Activated T-helper 1 cell treated with Interleukin-2 at 50 U/mL for 16 hours (primary cell): ENCODE measurements at places on chromosomes 2 and 18.

- no peak for DNase-seq
Measured at GRCh38 chr2:48738806-48739205, 16.7 kb downstream of the LHCGR start.

- DNase-seq = no peak
Measured at GRCh38 chr2:16413285-16413684, 252.3 kb downstream of the CYRIA start.

DNA sequence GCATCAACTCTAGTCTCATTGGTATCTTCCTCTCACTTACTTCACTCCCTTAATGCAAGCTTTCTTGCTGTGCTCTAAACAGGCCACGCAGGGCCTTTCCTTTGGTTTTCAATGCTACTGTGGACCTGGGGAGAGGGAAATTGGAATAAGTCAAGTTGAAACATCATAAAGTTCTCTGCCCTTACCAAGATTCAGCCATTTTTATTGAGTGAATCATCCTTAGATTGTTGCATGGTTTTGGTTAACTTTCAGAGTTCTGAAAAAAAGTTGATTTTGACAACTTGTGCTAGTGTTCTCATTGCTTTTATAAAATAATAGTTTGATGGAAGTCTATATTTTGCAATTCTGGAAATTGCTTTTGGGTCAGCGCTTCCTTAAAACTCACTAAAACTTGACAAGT lies 852.8 kb upstream of the ACVR2A start:
- no peak for DNase-seq

- DNase-seq = peak; percentile 4
Measured at GRCh38 chr18:12946549-12947284, 1.1 kb upstream of the SEH1L start.

GRCh38 chr2:66717218-66717905 lies 282.4 kb downstream of the MEIS1 start:
- no peak for DNase-seq

GRCh38 chr2:216535454-216535995 lies 36.9 kb downstream of the RPL37A start:
- no peak for DNase-seq

GRCh38 chr2:75517547-75518230 lies 43.0 kb downstream of the EVA1A start:
- DNase-seq = no peak

GRCh38 chr2:64688909-64689308 lies 35.2 kb upstream of the SERTAD2 start:
- no peak for DNase-seq

DNA sequence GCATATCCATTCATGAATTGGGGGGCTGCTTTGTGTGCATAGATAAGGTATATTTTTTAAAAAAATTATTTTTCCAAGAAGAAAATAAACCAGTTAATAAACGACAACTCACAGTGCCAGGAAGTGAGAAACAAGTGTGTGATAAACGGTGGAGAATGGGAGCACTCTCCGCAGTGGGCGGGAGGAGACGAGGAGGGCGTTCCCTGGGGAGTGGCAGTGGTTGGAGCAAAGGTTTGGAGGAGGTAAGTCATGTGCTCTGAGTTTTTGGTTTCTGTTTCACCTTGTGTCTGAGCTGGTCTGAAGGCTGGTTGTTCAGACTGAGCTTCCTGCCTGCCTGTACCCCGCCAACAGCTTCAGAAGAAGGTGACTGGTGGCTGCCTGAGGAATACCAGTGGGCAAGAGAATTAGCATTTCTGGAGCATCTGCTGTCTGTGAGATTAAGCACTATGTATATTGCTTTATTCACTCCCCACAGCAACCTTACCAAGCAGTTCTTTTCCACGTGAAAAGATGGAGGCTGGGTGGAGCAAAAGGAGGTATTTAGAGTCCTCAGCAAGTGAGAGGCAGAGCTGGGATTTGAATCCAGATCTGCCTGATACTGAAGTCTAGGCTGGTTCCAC lies 27.0 kb upstream of the CASP8 start:
- DNase-seq = peak; percentile 72

GRCh38 chr2:19536136-19536535 lies 177.7 kb upstream of the OSR1 start:
- no peak for DNase-seq

DNA sequence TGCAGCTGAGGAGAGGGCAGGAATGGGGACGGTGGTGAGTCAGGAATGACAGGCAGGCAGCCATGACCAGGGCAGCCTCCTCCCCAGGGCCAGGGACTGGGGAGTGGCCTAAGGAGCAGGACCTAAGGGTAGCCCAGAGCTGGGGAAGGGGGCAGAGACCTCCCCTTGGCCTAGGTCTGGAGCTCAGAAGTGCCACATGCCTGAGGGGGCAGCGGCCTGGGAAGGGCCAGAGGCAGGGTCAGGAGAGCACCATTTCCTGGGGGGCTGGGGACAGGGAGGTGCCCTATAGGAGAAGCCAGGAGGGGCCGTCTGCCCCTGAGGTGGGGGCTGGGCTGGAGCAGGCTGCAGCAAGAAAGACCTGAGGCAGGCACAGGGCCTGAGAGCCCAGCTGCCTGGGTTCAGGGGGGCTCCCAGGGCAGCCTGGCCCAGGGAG lies 20.9 kb downstream of the CFLAR start:
- no peak for DNase-seq

DNA sequence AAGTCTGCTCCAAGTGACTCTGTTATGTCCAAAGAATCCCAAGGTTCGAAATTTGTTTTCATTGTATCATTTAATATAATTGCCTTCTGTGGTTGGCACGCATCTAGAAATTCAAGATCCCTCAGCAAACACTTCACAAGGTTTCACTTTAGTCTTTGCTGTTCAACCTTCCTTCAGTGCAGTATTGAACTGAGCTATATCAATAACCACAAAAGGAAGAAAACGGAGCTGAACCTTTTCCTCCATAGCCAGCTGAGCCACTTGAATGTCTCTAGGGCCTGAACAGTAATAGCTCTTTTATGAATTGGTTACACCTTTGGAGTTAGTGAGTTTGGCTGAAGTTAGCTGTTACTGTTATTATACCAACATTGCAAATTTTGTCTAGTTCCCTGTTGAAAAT lies 357.7 kb upstream of the HNRNPA3 start:
- no peak for DNase-seq

DNA sequence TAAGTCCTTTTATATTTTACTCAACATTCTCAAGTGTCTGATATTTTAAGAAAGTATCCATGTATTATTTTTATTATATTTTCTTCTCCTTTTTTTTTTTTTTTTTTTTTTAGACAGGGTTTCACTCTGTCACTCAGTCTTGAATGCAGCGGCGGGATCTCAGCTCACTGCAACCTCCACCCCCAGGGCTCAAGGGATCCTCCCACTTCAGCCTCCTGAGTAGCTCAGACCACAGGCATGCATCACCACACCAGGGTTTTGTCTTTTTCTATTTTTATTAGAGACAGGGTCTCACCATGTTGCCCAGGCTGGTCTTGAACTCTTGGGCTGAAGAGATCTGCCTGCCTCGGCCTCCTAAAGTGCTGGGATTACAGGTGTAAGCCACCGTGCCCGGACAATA lies 212.1 kb downstream of the TCF4 start:
- DNase-seq = no peak

GRCh38 chr2:236614551-236614950 lies 44.9 kb downstream of the ACKR3 start:
- no peak for DNase-seq

DNA sequence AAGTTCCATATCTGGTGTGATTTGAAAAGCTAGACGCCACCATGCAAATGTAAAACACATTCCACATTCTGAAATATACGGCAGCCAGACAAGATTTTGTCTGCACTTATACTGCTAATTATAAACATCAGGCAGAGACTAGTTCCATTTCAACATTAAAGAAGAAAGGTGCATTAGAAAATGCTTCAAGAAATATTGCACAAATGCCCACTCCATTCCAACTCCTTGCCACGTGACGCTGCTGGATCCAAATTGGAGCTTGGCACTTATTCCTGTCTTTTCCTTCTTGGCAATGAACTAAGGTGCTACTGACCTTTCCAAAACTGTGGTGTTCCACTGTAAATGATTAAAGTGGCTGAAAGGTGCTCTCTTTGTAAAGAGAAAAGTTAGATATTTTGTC lies 6.3 kb downstream of the COL6A3 start:
- DNase-seq = no peak

DNA sequence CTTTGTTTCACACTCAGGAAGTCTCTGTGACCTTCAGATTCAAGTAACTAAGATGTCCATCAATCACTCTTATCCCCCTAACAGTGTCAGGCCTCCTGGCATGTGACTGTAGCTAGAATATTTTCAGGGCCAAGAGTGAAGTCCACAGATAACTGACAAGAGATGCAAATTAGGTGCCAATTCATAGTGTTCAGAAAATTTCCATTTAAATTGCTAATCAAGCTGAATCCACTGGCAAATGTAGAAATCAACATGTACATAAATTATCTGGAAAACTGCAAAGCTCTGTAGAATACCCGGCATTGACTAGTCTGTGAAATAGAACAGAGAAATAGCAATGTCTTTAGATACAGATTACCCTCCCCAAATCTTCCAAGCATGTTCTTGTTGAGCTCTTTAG lies 38.6 kb upstream of the ARL4C start:
- DNase-seq = no peak

DNA sequence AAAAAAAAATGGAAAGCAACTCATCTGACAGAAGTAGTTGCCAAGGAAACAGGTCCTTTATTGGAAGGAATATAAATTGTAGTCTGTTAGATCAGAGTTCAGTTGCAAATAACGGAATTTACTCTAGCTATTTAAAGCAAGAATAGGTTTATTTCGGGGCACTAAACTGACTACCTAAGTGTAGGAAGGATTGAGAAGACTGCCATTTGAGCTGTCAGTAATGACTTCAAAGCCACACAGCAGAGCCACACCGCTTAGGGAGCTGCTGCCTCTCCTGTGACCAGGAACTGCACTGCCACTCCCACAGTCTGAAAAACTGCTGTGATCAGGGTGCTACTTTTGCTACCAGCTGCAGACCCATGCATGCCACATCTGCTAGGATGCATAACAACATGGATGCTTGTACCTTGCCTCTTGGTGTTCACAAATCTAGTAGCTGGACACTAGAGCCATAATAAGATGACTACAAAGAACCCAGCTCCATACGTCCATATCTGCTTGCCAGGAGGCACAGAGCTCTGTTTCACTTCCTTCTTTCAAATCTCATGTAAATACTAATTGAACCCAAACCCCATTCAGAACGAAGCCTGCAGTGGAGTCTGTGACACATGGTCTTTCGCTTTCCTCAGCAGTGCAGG lies 2.2 kb downstream of the DSG2 start:
- DNase-seq = no peak

- no peak for DNase-seq
Measured at GRCh38 chr18:50183556-50183955, 11.4 kb downstream of the MYO5B start.

- no peak for DNase-seq
Measured at GRCh38 chr2:121089166-121089510, 195.9 kb downstream of the TFCP2L1 start.

- no peak for DNase-seq
Measured at GRCh38 chr18:49250816-49251388, 209.5 kb downstream of the DYM start.

DNA sequence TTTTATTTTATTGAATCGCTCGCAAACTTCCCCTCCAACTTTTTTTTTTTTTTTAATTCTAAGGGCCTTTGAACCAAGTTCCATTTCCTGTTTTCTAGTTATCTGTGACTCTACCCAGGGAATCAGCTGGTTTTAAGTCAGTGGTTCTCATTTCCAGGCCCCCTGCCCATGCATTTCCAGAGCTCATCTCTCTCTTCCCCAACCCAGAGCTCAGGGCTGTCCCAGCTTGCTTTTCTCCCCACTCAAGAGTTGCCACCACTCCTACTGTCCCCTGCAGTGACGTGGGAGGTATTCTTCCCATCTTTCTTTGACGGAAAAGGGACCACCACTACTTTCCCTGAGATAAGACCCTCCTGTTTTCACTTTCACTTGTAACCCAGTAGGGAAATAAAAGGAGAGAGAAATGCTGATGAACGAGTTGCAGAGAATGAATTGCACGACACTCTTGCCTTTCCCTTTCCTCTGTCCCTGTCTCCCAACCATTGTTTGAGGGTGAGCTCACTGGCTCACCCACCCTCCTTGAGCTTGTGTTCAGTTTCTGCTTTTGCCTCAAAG lies 42.1 kb downstream of the TET3 start:
- DNase-seq = no peak
